ENCODE measurements at places on chromosomes 3 and 15.

GRCh38 chr3:128081226-128081625 is 29.0 kb downstream of the SEC61A1 start:
- no peak for DNase-seq

DNA sequence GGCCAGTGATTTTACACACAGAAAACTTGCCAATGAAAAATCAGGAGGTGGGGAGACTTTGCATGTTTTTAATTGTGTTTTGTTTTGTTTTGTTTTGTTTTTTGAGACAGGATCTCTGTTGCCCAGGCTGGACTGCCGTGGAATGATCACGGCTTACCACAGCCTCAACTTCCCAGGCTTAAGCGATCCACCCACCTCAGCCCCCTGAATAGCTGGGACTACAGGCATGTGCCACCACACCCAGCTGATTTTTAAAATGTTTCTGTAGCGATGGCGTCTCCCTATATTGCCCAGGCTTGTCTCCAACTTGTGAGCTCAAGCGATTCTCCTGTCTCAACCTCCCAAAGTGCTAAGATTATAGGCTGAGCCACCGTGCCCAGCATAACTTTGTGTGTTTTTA is 46.0 kb downstream of the MEIS2 start:
- no peak for DNase-seq

DNA sequence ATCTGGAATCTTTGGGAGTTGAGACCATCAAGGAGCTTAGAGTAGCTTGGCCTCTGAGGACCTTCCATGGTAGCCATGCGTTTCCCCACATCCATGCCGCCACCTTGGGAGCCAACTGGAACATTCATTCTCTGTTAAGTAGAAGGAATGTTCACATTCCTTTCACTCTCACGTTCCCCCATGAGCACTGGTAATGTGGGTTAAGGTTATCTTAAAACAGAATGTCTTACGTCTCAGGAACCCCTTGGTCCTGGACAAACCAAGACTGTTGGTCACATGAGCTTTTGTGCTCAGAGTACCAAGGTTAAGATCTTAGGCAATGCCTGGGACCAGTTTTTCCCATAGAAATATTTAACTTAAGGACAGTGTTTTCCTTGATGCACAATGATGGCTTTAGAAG is 211.7 kb upstream of the UBE2E1 start:
- DNase-seq: no peak

- no peak for DNase-seq
Observed at GRCh38 chr3:45507820-45508317, 86.7 kb upstream of the LIMD1 start.

DNA sequence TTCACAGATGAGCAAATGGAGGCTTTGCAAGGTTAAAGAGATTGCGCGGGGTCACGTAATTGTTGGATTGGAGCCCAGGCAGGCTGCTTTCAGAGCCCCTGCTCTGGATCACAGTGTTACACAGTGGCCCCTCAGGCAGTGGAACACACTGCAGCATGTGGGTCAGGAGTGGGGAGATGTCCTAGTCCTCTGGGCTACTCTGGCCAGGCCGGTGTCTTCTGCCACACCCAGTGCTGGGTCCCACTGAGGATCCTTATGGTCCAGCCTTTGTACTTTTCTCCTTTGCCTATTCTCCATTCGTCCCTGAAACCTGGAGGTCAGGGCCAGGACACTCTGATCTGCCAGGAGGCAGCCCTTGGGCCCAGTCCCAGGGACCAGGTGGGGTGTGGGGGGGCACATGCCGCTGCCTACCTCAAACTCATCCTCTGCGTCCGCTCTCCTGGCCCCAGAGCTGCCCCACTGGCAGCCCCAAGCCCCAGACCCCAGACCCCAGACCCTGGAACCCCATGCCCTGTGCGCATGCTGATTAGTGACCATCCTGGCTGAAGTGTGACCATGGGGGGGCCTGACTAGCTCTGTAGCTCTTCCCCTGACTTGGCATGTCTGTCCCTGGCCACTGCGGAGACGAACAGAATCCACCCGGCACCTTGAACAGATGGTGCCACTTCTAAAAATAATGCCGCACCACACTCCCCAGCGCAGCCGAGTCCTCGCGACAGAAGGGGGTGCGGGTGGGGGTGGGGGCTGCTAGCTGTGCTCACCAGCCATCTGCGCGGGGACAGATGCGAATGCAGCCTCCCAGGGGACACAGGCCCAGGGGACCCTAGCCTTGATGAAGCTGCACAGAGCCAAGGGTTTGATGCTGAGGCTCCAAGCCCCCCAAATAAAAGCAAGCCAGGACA is 41.6 kb downstream of the ATP2B2 start:
- no peak for DNase-seq

DNA sequence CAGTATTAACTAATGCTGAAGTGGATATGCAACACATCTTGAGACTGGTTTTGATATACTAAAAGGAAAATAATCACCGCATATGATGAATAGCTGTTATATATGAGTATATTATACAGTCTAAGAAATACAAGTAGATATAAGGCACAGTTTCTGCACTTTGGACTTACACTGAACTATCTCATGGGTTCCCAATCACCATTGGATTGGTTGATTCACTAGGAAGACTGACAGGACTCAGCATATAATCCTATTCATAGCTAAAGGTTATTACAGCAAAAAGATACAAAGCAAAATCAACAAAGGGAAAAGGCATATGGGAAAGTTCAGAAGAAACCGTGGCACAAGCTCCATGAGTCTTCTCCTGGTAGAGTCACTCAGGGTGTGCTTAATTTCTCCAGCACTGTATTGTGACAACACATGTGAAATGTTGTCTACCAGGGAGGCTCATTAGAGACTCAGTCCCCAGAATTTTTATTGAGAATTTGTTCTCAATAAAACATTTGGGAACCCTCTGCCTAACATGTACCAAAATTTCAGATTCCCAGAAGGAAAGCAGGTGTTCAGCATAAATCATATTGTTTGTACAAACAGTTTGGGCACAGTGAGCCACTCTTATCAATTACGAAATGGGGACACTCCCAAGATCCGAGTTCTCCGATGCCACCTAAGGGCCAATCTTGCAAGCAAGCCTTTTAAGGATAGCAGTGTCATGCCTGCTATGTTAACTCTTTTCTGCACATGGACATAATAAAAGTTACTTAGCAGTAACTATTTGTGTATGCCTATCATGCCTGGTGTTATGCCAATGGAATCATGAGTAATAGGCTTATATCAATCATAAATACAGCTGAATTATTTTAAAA is 26.8 kb downstream of the CMC1 start:
- DNase-seq: no peak
